BJ (cell line): ENCODE measurements at places on chromosomes 2 and 18.
A peak's percentile ranks its signal among the peaks of the same experiment; 100 is the strongest.

DNA sequence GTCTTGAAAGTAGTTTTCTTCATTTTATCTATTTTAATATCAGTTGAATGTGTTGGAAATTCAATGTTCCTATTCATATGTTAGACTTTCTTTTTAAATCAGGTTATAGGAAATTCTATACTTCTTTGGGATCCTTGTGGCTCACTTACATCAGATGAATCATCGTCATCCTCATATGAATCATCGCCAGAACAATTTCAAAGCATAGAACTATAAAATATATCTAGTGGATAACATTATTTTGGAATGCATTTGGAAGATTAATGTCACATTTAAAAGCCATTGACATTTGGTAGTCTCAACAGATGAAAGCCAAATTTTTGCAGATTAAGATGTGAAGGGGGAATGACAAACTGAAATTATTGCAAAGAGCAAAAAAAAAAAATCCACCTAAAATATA, 94.1 kb downstream of the FAM161A start:
- DNase-seq: peak; percentile 16

GRCh38 chr2:157160111-157160510, 97.4 kb upstream of the GALNT5 start:
- no peak for DNase-seq

GRCh38 chr18:44837482-44838180, 156.9 kb downstream of the SETBP1 start:
- DNase-seq: no peak

DNA sequence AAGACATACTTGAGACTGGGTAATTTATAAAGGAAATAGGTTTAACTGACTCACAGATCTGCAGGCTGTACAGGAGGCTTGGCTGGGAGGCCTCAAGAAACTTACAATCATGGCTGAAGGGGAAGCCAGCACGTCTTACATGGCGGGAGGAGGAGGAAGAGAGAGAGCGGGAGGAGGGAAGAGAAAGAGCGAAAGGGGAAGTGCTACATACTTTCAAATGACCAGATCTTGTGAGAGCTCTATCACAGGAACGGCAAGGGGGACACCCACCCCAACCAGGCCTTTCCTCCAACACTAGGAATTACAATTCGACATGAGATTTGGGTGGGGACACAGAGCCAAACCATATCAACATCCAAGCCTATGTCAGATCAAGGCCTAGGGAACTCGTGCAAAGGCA, 24.2 kb downstream of the MYL12B start:
- no peak for DNase-seq

DNA sequence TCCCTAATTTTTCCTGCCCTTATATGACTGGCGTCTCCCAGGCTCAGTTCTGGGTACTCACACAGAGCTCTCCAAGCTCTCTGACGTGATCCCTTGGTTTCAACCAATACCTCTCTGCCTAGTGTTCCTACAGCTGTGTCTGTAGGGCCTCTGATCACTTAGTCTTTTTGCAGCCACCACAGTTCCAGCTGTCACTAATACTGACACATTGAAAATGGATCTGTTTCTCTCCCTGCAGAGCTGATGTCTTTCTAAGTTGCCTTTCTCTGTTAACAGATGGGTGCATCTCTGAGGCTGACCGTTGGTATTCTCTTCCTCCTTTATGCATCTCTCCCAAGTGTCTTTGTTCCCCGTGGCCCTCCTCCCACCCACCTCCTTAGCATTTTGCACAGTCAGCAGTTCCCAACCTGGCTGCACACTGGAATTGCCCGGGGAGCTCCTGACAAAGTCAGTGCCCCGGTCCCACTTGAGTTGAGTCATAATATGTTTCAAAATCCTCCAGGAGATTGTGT, 62.5 kb downstream of the CERS6 start:
- DNase-seq: no peak

- DNase-seq: no peak
These were observed 132.4 kb downstream of the ZAP70 start for GRCh38 chr2:97845818-97846217.
